MM.1S (cell line): ENCODE measurements at places on chromosomes 13 and 19.

- no peak for DNase-seq
These were observed 52.3 kb upstream of the ATP12A start for GRCh38 chr13:24627946-24628345.

DNA sequence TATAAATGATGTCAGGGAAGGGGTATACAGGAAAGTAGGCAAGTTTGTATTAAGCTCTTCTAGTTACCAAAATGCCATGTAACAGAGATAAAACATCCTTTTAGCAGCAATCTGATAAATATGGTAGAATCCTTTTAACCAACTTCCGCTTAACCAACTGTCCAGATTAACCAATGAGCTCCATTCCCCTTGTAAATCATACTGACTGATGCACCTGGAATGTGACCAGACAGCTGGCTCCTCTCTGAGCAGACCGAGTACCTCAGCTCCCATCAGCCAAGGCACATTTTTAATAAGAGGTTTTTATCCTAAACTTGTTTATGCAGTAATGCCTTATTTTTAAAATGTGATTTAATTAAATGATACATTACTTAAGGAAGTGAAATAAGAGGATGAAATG, 66.4 kb downstream of the KLF12 start:
- no peak for DNase-seq

GRCh38 chr13:67052550-67053490, 177.3 kb downstream of the PCDH9 start:
- no peak for DNase-seq

DNA sequence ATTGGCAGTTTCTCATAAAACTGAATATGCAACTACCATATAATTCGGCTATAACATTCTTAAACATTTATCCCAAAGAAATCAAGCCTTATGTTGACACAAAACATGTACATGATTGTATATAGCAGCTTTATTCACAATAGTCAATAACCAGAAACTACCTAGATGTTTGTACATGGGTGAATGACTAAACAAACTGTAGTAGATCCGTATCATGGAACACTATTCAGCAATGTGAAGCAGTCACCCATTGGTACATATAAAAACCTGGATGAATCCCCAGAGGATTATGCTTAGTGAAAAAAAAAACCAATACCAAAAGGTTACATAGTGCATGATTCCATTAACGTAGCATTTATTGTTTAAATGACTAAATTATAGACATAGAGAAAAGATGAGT, 471.7 kb upstream of the KLHL1 start:
- no peak for DNase-seq

GRCh38 chr13:104011505-104012241, 945.5 kb upstream of the SLC10A2 start:
- DNase-seq: no peak

DNA sequence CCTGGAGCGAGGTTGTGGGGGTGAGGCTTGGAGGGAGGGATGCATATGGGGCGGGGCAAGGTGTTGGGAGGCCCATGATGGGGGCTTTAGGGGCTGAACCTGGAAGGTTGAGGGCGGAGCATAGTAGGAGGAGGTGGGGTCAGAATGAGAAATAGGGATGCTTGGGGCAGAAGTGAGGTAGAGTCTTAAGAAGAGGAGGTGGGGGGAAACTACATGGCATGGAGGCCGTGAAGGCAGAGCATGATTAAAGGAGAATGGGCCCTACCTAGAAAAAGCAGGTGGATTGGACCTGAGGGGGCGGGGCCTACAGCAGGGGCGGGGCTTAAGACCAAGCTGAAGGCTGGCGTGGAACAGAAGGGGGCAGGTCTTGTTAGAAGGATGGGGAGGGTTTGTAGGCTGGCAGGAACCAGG, 799 bp downstream of the NR1H2 start:
- no peak for DNase-seq

GRCh38 chr13:49995625-49996101, 1.2 kb upstream of the TRIM13 start:
- no peak for DNase-seq

- no peak for DNase-seq
These were observed 220.1 kb upstream of the SERP2 start for GRCh38 chr13:44153496-44153895.

- no peak for DNase-seq
These were observed 16.1 kb downstream of the SBK2 start for GRCh38 chr19:55520691-55521292.

GRCh38 chr19:11377237-11377636, 2.8 kb downstream of the SWSAP1 start:
- DNase-seq: no peak

- no peak for DNase-seq
These were observed 133.1 kb downstream of the MAB21L1 start for GRCh38 chr13:35343417-35343816.

GRCh38 chr13:112669881-112670499, 19.8 kb upstream of the ATP11A start:
- no peak for DNase-seq

DNA sequence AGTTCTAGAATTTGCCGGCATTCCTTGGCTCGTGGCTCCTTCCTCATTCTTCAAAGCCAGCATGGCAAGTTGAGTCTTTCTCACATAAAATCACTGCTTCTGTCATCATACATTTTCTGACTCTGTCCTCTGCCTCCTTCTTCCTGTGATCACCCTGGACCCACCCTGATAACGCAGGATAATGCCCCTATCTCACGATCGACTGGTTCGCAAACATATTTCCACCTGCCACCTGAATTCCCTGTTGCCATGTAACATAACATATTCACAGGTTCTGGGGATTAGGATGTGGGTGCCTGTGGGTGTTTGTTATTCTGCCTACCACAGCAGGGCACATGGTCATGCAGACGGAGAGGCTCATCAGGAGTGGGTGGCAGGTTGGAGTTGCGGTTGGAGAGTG, 177.7 kb downstream of the NHLRC3 start:
- no peak for DNase-seq

- DNase-seq: no peak
These were observed 44.7 kb upstream of the ZNF429 start for GRCh38 chr19:21460686-21461085.

GRCh38 chr19:39014037-39014436, 18.3 kb downstream of the FBXO27 start:
- DNase-seq: peak; percentile 64

GRCh38 chr13:110509478-110509926, 52.0 kb downstream of the RAB20 start:
- no peak for DNase-seq

DNA sequence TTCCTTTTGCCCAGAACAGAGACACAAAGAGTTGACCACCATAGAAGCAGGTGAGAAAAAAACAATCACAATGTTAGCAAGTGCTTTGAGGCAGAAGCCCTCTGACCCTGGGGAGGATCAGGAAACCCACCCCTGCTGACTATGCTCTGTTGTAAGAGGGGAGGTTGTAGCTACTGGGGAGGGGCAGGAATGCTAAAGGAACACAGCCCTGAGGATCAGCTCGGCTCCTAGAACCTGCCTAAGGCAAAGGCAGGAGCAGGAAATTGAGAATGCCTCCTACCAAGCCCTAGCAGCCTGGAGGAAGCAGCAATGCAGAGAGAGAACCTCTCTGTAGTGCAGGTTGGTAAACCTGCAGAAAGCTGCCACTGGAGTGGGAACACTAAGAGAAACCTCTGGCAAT, 624.0 kb upstream of the KLF12 start:
- DNase-seq: no peak

- no peak for DNase-seq
These were observed 73.7 kb upstream of the LRCH1 start for GRCh38 chr13:46479283-46479682.

DNA sequence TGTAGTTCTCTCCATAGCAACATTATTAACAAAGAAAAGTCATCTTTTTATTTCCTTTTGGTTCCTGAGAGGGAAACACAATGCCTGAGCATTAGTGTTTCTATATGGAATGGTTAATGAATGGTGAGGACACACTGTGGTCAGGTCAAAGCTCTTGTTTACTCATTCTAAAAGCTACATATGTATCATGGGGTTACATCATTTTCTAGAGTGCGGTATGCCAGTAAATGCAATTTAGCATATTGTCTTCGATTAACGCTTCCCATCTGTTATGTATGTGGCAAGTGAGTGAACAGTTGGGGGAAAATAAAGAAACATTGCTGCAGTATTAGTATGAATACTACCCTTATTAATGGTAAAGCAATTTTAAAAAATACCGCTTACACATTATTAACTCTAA, 1152.2 kb upstream of the SPRY2 start:
- DNase-seq: no peak

- no peak for DNase-seq
These were observed 344 bp upstream of the HAUS5 start for GRCh38 chr19:35612224-35612558.

DNA sequence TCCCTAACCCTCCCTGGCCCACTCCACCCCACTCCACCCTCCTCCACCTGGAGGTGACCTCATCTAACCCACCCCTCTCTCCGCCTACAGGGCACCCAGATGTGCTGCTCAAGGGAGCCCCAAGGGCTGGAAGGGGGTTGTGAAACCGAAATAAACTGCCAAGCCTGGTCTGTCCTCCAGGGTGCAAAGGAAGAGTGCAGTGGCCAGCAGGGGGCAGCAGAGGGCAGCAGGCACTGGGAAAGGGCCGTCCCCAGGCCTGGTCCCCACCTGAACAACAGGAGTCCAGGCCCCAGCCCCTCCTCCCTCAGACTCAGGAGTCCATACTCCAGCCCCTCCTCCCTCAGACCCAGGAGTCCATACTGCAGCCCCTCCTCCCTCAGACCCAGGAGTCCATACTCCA, 8.4 kb upstream of the BCAM start:
- DNase-seq: peak; percentile 89

- DNase-seq: no peak
These were observed 731.0 kb downstream of the SLITRK1 start for GRCh38 chr13:83151308-83151660.

DNA sequence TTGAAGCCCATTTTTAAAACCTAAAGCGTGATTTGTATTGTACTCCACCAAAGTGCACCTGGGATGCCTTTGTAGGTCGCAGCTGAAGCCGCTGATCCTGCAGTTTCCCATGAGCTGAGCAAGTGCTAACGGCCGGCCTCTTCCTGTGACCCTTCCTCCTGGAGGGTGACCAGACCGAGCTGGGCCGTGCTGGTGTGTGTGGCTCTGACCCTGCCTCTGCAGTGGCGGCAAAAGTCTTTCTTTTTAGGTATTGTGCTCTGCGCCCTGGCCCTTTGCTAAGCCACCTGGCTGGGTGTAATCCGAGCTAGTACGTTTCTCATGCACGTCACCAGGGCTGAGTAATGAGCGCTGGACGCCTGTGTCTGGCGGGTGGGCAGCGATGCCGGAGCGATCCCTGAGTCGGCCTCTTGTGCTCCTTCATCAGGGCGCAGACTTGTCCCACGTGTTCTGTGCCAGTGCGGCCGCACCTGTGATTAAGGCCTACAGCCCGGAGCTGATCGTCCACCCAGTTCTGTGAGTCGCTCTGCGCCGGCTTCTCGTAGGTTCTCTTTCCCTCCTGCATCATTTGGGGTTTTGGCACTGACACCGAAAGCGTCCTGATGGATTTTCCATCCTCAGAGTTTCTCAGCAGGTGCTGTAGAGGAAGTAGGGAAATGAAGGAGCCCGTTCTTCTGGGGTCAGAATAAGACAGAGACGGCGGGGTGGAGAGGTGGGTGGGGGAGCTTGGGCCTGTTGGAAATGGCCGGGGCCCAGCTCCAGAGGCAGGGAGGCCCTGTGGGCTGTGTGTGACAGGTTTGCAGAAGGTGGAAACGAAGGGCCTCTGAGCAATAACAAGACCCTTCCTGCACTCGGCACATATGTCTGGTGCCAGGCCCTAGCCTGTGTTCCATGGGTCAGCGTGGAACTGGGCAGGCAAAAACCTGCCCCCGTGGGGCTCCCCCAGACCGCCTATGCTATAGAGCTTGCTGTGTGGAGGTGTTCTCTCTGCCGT, 9.7 kb downstream of the NAXD start:
- DNase-seq: no peak

GRCh38 chr19:47232422-47233211, 1.6 kb upstream of the BBC3 start:
- no peak for DNase-seq

- no peak for DNase-seq
These were observed 5.9 kb downstream of the EFNB2 start for GRCh38 chr13:106529415-106530170.

GRCh38 chr13:36084131-36084530, 47.1 kb downstream of the DCLK1 start:
- DNase-seq: no peak

- DNase-seq: no peak
These were observed 10.6 kb downstream of the CD70 start for GRCh38 chr19:6580313-6580712.

DNA sequence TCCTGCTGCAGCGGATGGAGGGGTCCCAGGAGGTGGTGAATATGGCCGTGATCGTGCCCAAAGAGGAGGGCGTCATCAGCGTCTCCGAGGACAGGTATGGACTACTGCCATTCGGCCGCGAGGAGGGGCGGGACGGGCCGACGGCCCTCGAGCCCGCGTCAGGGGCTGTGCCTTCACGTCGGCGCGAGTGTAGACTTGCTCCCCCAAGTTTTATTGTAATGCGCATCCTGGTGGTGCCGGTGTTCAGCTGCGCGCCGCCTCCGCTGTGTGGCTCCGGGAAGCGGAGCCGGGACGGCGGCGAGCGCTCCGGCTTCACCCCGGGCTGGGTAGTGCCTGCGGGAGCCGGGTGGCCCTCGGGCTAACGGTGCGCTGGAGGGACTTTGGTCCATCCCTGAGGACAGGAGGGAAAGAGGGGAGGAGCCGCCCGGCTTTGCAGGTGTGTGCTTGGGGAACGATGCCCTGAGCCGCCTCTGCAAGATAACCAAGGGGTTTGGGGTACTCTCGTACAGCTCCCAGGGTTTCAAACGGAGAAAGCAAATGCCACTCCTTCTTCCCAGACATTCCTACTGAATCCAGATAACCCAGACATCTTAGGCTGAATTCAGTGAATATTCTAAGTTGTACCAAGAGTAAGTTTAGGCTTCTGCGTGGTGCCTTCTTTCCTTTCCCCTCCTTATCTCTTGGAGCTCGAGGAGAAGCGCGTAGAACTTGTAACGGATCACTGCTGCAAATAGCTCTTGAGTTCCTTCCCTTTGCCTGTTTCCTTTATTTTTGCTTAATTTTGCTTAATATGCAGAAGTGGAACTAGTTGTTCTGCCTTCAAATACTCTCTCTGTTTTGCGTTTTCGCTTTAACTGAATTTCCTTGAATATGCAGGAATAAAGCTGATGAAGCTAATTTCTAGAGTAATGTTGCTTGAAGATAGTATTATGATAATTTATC, 740 bp downstream of the WDFY2 start:
- DNase-seq: peak; percentile 55

DNA sequence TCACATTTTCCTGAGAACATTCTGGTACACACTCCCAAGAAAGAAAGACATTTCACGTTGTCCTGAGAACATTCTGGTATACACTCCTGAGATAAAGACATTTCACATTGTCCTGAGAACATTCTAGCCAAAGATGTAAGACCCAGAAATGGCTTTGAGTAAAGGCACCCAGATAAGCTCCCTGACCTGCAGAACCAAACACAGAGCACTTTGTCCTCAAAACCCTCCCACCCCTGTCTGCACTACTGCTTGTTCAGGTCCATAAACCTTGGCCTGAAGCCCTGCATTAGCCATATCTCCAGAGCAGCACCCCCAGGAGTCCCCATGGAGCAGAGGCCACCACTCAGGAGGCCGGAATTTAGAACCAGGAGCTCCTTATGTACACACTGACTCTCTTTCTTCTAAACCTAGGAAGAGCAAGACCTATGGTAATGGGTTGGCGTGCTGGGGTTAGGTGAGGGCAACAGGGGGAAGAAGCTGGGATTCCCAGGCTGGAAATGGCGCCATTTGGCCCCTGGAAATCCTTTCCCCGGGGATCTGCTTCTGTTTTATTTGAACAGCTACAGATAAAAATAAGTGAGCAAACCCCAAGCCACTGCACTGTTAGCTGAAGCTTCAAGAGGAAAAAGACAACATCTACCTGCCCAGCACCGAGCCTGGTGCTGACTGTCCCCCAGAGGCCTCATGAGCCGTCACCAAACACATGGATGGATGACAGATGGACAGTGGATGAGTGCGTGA, 13.7 kb downstream of the GAS6 start:
- no peak for DNase-seq
